ENCODE measurements at places on chromosomes 3 and 15.

GRCh38 chr15:25251700-25252390, 187.0 kb downstream of the UBE3A start:
- DNase-seq, result no peak

DNA sequence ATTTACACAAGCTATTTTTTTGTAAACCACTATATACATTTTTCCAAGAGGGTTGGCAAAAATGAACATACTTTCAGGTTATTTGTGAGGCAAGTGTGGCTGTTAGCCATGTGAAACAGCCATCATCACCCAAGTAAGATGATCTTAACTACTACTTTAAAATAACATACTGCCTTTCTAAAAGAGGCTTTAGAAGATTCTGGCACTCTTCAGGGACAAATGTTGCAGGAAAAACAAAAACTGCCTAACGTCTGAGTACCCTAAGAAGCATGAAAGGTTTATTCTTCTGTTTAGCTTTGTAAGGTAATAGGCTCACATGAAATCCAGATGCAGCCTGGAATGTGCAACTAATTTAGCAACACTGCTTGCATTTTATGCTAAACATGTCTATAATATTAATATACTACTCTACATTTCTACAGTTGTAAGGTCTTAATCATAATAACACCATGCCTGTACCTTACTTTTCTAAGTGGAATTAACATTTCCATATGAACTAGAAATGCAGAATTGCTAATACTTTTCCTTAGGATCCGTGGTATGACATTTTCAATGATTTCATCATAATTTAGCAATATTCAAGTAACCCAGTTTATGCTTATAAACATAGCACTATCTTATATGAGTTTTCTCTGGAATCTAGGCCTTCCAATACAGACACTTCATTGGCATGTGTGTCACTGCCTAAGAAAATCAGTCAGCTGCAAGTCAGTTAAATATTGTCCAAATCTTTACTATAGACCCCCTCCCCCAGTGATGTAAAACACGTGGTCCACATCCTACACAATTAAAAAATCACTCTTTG, 4.5 kb upstream of the LSAMP start:
- DNase-seq, result no peak

GRCh38 chr3:50450209-50450921, 53.1 kb downstream of the CACNA2D2 start:
- DNase-seq, result no peak

DNA sequence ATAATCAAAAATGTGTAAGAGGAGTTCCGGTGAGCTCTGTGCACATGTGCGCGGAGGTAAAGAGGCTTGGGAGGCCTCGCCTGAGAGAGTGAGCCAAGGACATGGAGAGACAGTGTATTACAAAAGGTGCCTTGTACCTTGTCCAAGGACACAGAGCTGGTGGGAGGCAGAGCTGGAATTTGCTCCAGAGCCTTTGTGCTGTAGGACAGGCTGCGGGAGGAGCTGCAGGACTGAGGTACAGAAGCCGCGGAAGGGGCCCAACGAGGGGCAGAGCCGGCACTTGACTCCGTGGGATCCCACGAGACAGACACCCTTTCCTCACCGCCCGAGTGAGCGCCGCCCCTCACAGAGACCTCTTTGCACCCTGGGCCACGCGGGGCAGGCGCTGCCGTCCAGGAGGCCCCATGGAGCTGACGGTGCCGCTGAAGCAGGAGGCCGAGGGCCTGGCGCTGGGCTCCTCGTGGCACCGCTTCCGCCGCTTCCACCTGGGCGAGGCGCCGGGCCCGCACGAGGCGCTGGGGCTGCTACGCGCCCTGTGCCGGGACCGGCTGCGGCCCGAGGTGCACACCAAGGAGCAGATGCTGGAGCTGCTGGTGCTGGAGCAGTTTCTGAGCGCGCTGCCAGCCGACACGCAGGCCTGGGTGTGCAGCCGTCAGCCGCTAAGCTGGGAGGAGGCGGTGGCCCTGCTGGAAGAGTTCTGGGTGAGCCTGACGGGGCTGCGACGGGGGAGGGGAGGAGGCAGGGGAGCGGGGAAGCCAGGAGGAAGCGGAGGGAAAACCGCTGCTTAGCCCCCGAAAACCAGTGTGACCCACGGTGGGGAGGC, 68.7 kb downstream of the SLTM start:
- DNase-seq, result no peak

DNA sequence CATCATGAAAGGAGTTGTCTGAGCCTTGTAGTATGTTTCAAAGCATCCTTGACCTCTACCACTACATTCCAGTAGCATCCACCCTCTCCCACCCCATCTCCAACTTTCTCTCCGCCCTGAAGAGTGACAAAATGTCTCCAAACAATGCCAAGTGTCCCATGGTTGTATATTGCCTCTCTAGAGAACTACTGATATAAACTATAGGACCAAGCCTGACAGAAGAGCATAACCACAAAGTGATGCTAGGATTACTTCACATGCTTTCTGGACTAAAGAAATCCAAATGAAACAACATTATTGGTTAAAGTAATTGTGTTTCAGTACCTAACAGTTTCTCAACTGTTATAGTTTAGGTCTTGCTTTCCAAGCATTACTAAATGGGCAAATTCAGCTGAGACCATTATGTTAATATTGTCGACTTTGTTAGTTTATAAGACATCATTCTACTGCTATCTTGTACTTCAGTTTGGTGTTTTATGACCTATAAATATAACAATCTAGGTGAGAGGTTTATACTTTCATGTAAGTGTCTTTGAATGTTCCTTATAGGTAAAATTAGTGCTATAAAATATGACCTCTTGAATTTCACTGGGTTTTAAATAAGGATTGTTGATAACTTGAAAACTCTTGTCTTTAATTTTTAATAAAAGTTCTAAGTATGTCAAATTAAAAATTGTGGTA, 117.4 kb downstream of the SUCNR1 start:
- DNase-seq, result no peak

DNA sequence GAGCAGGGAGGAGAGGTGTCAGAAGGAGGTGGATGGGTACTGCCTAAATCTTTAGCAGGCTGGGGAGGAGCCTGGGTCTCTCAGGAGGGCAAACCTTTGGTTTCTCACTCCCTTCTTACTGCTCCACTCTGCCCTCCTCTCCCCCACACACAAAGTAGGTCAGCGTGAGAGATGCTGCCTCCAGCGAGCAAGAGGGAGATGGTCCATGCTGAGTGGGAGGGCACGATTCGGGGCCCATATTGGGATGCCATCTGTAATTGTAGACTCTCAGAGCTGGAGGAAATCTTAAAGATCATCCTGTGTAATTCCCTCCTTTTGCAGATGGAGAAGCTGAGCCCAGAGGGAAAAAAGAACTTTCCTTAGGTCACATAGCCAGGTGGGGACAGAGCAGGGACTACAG, 34.2 kb upstream of the SYN2 start:
- no peak for DNase-seq

GRCh38 chr15:62404194-62404985, 239.3 kb upstream of the C2CD4B start:
- DNase-seq, result no peak

All from cortex of kidney (tissue), 1 donor.